Skeletal muscle cell (primary cell): ENCODE measurements at places on chromosomes 2 and 18.
A peak's percentile ranks its signal among the peaks of the same experiment; 100 is the strongest.

- DNase-seq = no peak
Observed at GRCh38 chr18:36757081-36757480, 71.7 kb downstream of the TPGS2 start.

DNA sequence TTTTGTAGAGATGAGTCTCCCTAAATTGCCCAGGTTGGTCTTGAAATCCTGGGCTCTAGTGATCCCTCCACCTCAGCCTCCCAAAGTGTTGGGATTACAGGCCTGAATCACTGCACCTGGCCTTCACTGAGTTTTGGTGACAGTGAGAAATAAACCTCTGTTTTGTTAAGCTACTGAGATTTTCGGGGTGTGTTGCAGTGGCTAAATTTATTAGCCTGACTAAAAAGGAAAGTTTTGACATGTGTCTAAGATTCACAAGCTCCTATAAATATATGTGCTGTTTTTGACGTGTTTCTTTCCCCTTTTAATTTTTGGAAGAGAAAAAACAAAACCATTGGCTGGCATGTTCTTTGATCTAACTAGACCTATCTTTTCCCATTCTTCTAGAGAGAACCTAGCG is 190.5 kb upstream of the MC4R start:
- no peak for DNase-seq

DNA sequence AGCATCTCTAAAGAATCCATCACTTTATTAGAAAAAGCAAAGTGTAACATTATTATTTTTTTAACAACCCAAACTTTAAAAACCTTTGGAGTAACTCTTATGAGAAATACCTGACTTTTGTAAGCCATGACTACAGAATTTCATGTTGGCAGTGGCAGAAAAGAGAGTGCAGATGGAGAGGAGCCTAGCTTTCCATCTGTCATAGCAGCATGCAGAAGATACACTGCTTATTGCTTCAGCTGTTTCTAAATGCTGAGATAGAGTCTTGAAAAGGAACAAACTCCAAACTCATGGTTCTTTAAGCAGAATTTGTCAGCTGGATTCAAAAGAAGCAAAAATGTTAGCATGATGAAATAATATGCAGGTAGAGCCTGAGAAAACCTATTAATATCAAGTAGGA is 1130.3 kb downstream of the DPP10 start:
- no peak for DNase-seq

GRCh38 chr2:137928547-137929518 is 35.4 kb upstream of the HNMT start:
- peak; percentile 21 for DNase-seq

DNA sequence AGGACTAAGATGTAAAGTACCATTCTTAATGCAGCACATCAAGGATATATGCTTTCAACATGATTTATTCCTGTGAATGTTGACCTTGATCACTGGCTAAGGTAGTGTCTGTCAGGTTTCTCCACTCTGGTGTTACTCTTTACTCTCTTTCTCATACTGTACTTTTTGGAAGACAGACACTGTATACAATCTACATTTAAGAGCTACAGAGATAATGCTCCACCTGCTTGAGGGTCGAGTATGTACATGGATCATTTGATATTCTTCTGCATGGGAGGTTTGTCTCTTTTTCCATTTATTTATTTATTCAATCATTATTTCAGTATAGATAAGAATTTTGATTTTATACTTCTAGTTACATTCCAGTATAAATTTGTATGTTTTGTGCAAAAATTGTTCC is 199.5 kb upstream of the RGPD4 start:
- no peak for DNase-seq

DNA sequence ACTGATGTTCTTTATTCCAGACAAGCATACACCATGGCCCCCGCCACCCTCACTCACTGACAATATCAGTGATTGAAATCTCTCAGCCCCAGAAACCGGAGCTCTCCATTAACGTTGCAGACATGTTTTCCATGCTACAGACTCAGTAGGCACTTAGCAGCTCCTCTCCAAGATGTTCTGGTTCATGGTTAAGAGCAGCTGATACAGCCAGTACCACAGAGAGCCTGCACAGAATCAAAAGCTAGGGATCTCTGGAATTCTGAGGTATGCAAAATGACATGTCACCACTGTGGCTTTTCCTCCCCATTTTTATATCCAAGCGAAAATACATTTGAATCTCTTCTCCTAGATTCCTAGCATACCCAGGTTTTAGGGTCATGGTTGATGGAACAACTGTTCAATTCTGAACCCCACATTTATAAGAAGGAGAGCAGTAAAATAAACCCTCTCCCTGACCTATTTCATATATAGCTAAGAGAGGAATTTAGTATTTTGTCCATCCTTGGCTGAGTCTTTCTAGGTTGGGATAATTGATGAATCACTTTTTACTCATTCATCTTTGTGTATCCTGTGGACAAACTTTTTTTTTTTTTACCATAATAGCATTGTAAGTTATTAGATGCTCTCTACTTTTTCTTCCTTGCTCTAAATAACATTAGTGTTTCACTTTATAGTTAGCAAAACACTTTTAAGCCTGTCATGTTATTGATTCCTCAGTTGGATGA is 488.4 kb upstream of the PIK3C3 start:
- no peak for DNase-seq

GRCh38 chr18:9413576-9413975 is 61.7 kb upstream of the RALBP1 start:
- peak; percentile 83 for DNase-seq

- DNase-seq = no peak
Observed at GRCh38 chr2:129891341-129892320, 87.8 kb upstream of the RAB6C start.

DNA sequence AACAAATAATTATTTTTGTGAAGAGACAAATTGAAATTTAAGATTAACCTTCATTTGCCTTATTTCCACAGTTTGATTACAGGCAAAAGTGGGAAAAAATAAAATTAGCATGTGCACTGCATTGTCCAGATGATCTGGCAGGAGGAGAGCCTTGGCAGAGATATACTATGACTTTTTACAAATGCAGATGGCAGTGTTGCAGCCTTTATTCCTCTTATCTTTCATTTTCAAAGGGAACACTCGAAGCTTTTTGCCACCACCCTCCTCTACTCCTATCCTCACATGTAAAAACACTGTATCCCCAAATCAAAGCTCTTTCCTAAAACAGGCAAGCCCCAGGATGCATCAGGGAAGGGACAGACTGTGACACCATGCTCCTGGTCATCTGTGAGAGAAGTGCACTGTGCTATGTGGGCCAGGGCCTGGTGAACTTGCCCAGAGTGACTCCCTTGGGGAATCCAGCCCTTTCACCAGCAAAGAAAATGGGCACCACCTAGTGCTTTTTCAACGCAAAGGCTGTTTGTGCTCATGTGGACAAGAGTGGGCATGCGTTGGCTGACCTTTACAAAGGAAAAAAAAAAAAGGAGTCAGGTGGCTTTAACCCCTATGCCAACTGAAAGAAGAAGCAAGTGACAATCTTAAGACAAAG is 74.7 kb upstream of the ETAA1 start:
- no peak for DNase-seq

DNA sequence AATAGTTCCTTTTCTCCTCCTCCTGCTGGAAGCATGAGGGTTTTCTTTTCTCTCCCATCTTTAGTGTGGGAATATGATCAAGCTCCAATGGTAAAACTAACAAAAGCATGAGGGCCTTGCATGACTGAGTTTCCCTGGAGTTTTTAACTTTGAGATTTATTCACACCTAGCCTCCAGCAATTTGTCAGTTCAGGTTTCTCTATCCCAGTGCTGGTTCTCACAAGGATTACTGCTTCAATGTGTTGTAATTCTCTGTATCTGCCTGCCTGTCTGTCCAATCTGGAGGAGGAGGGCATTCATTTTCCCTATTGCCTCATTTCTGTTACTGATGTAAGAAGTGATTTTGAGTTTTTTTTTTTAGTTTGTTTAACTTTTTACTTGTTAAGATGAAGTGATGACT is 57.6 kb upstream of the RPRM start:
- no peak for DNase-seq

GRCh38 chr2:10237392-10238321 is 65.0 kb upstream of the HPCAL1 start:
- DNase-seq = no peak

- DNase-seq = no peak
Observed at GRCh38 chr2:231866450-231866849, 59.7 kb downstream of the NPPC start.

DNA sequence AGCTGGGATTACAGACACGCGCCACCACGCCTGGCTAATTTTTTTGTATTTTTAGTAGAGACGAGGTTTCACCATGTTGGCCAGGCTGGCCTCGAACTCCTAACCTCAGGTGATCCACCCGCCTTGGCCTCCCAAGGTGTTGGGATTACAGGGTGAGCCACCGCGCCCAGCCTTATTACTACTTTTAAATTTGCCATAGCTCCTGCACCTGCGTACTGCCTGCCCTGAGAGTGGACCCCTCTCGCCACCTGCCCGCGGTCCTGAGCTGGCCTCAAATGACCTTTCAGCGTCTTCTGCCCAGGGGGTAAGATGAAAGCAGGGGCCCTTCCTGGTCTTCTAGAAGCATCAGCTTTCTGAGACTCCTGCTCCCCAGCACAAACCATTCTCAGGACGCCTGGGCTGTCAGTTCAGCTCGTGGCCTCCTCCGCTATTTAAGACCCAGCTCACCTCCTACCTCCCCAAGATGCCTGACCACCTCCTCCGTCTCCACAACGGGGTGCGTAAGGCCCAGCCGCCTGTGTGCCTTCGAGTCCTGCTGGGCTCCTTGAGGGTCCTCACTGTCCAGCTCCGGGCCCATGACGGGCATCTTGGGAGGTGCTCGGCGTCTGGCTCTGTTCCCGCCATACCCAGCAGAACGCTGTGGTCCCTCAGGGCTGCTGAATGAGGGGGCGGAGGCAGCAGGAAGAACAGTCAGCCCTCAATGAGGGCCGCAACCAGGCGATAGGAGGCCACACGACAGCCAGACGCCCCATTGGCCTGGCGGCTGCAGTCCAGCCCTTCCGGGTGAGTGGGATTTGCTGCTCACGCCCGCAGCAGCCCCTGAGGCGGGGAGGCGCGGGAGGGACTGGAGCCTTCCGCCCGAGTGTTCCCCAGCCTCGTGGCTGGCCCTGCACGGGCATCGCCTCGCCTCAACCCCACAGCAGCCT is 266.6 kb downstream of the TFCP2L1 start:
- DNase-seq = peak; percentile 5

- no peak for DNase-seq
Observed at GRCh38 chr2:176565641-176566323, 296.5 kb downstream of the MTX2 start.

GRCh38 chr18:44386401-44386800 is 294.3 kb upstream of the SETBP1 start:
- DNase-seq = no peak

GRCh38 chr2:237500681-237501424 is 13.8 kb downstream of the MLPH start:
- DNase-seq = peak; percentile 100

DNA sequence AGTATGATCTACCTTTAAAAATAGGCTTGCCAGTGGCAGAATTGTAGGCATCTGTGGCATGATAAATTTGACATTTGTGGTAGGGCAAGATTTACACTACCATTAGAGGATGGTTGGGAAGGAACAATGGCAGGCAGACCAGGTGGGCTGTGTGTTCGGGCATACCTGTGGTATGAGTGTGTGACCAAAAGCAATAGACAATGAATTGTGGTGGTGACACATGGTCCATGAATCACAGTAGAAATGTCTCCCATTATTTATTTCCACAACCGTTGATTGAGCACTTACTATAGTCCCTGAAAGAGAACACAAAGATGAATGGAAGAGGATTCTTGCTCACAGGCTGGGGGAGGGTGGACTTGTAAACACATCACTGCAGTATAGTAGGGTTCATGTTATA is 29.9 kb upstream of the RUFY4 start:
- DNase-seq = no peak

DNA sequence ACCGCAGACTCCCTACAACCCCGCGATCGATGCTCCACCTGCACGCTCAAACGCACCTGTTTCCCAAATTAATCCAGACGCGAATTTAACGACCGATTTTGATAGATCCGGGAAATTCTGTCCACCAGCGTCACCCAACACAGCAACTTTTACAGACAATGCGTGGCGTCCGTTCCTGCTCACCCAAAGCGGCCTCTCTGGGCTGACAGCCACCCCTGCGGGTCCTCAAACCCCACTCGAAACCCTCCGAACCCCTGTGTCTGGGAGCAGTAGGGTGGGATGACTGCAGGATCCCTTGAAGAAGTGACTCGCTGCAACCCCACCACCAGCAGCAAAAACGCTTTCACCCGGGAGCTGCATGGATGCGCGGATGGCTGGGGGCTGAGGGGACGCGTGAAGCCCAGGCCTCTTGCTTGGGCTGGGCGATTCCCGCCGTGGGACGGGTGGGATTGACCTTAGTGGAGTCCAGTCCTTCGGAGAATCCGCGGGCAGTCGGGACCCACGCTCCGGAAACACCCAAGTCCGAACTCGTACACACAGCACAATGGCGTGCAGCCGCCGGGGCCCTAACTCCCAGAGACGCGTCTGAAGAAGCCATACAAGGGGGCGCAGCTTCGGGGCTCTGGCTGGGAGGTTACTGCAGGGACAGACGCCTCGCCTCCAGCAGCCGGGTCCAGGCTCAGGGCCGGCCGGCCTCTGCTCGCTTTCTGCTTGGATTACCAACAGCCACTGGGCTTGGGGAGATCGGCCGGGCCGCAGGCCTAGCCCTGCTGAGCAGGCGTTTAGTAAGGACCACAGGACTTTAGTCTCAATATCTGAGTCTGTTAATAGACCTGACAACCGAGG is 31.1 kb upstream of the ATP6V1B1 start:
- DNase-seq = no peak

GRCh38 chr2:86029873-86030272 is 75.8 kb downstream of the POLR1A start:
- no peak for DNase-seq

DNA sequence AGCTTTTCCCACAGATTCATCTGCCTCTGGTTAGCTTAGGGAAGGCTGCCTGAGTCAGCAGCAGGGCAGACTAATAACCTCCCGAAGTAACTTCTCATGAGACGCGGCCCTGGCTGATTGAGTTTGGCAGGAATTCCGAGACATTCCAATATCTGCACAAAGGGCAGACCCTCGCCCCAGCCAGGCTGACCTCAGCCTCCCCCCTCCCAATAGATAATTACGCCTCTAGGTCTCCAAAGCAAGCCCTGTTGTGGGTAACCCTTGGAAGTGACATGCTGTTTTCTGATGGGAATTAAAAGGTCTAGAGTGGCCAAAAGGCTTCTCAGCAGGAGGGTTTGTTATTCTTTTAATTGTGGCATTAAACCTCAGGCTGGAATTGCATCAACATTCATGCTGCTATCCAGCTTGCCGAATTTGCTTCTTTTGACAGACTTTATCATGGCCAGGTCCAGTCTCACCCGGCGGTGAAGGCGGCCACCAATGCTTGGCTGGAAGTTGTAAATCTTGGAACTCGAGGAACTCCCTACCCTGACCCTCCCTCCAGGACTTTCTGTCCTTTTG is 98.0 kb upstream of the SLC14A2 start:
- DNase-seq = no peak

DNA sequence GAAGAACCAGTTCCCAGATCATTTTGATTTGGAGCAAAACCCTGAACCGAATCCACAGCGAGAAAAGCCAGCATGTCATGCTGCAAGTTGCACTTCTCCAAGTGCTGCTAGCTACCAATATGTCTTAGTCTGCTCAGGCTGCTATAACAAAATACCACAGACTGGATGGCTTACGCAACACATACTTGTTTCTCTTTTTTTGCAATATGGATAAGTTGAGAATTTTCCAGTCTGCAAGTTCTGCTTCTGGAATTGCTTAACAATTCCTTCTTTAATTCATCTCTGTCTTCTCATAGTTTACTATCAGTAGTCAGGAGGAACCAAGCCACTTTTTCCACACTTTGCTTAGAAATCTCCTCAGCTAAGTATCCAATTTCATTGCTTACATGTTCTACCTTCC is 105.9 kb upstream of the RBBP8 start:
- DNase-seq = no peak

- DNase-seq = no peak
Observed at GRCh38 chr18:5918205-5918858, 23.0 kb upstream of the TMEM200C start.
